ENCODE measurements at places on chromosomes 3 and 15.

DNA sequence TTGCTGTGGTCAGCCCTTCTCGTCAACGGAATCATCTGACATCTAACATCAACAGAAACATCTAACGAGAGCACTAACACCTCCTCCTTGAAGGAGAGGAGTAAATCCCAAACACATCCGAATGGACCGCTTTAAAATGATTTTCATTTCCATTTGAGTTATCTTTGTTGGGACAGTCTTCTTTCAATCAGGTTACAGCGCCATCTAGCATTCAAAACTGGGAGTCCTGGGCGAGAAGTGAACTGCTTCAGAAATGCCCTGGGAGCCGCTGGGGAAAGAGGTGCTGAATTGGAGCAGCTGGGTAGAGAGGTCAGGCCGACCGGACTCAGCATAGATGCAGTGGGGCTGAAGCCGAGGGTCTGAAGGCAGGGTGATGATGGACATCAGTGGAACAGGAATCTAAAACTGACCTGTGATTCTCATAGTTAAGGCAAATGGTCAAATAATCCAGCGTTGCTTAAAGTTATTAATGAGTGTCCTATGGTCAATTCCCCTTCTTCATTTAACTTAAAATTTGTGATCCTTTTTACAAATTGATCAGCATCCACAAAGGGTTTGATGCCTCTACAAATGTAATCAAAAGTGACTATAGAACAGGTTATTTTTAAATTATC lies 170.0 kb upstream of the NDN start:
- peak; percentile 26 for DNase-seq

- DNase-seq, result no peak
Observed at GRCh38 chr3:112002096-112002971, 3.6 kb downstream of the TAGLN3 start.

DNA sequence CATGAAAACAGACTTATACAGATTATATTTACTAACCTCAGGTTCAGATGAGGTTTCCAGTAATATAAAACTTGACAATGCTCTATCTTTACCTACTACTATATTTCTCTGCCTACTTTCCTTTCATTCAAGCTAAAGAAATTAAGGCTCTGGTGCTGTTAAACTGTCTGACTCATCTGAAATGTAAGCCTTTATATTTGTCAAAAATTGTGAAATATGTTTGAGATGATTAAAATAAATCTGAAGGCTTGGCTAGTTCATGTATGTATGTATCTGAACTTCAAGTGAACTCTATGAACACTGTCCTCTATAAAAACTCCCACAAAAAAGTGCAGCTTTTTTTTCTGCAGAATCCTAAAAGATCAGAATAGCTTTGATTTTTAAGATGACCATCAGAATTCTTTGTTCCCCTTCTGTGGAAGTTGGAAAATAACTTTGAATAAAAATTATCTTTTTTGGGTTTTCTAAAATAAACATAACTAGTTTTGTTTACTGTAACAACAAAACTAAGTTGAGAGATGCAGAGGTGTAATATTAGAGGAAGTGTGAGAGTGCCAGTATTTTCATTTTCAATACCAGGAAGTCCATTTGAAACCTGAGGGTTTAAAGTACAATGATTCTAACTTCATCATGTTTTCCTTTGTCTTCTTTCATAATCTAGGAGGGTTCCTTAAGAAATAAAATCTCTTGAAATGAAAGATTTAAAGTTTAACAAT lies 42.2 kb downstream of the ILDR1 start:
- DNase-seq, result no peak

DNA sequence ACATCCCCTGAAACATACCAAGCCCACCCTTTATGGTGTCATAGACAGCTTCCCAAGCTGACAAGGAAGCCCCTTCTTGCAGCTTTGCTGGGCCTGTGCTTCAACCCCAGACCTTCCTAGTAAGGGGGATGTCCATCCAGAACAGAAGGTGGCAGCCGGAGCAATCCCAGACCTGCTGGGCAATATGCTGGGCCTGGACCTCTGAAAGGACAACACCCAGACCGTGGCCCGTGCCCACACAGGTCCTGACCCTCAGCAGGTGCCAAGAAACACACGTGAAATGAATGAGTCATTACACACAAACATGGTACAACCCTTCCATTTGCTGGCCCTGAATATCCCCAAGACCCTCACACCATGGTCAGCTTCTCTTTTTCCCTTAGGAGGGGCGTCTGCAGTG lies 19.8 kb upstream of the VILL start:
- DNase-seq, result no peak

DNA sequence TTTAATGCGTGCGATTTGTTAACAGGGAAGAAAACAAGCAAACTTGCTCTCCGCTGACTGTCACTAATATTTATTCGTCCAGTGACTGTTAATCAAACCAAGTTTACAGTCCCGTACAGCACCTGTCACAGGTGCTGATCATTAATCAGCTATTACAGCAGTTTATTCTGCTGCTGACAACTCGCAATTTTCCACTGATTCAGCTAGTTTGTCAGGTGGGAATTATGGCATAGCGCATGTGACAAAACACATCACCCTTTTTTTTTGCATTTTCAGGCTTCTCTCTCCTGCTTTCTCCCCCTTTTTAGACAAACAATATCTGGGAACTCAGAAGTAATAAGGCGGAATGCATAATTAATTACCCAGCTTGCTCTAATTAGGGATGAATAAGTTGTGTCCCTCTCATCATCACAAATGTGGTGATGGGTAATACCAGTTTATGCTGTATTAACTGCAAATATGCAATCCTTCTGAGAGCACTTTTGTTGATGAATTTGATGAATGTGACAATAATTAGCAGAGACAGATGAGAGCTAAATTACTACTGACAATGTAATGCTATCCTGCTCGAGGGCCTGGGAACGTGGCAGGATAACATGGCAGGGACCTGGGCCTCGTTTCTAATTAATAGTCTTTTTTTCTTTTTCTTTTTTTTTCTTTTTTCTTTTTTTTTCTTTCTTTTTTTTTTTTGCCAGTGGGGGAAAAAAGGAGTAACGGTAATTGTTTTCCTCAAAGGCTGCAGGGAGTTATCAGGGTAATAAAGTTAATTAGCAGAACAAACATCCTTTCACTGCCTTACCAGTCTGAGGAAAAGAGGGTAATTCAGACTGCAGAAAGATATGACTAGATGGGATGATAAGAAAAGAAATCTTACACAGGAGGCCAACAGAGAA lies 150.3 kb upstream of the SOX2 start:
- DNase-seq, result no peak

GRCh38 chr15:58564981-58565380 lies 133.2 kb downstream of the LIPC start:
- DNase-seq, result no peak

GRCh38 chr3:100002599-100003350 lies 111.5 kb downstream of the FILIP1L start:
- DNase-seq, result peak; percentile 47

- DNase-seq, result peak; percentile 54
Observed at GRCh38 chr3:15427182-15427880, at the start of the genes EAF1 and METTL6. Gene EAF1 (plus strand): TSS chr3:15427598. CDS start chr3:15427780, 182 bp downstream. Gene METTL6 (minus strand): TSS chr3:15427544. CDS start chr3:15426511, 1,033 bp downstream.

DNA sequence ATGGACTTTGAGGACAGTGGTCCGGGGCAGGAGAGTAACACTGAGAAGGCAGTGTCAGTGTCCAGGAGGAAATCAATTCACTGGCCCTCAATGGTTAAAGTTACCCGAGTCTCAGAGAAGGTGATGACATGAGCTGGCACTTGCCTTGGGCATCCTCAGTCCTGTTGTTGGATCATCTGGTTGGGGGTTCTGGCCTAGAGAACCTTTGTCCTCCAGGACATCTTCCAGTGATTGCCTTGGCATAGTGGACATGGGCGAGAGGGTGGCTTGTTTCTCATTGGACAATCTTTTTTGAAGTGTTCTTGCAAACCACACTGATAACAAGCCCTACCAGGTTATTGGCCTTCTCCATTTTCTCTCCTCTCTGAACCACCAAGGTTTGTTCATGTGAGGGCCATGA lies 83.4 kb upstream of the TERB2 start:
- no peak for DNase-seq

GRCh38 chr15:23629234-23629805 lies 18.3 kb downstream of the MAGEL2 start:
- DNase-seq, result no peak

All from fibroblast of the conjunctiva (primary cell).